ENCODE measurements at places on chromosomes 5 and 9. TPM values are rescaled to one million over a fixed set of nuclear protein-coding genes. Genes with fewer than 3 reads are reported as not detected.
A peak's percentile ranks its signal among the peaks of the same experiment; 100 is the strongest.

Gene PCA3
- total RNA-seq: under 0.01 TPM

Gene CDC26
- 67.9 TPM for total RNA-seq

Gene PRR16
- not detected for total RNA-seq

GRCh38 chr5:179505636-179506261, 44.6 kb upstream of the RUFY1 start:
- no peak for DNase-seq

Gene LOX
- total RNA-seq: 100 TPM

GRCh38 chr9:4678679-4679267, 596 bp upstream of the CDC37L1 start:
- DNase-seq: peak; percentile 64

Gene SHOC1
- total RNA-seq: not detected

DNA sequence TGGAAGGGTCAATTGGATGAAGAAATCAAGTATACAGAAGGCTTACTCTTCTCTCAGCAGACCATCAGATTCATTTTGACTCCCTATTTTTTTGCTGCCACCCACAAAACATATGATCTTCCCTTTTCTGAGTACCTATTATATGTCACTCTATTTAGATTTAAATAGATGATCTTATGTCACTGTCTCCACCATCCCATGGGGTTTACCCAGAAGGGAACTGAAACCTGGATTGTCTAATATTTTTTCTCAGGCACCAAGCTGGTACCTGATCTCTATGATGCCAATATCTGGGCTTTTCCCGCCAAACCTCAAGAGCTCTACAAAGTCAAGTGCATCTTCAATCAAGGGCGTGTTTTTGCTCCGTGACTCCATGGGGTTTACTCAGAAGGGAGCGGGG, 118.7 kb downstream of the GAS1 start:
- no peak for DNase-seq

All from dermis blood vessel endothelial cell (primary cell).